ENCODE measurements at places on chromosomes 3 and 15.
A peak's percentile ranks its signal among the peaks of the same experiment; 100 is the strongest.

GRCh38 chr15:85636351-85636750, 158.4 kb downstream of the KLHL25 start:
- DNase-seq = no peak

GRCh38 chr15:72086010-72086697, 31.8 kb downstream of the MYO9A start:
- DNase-seq = no peak

DNA sequence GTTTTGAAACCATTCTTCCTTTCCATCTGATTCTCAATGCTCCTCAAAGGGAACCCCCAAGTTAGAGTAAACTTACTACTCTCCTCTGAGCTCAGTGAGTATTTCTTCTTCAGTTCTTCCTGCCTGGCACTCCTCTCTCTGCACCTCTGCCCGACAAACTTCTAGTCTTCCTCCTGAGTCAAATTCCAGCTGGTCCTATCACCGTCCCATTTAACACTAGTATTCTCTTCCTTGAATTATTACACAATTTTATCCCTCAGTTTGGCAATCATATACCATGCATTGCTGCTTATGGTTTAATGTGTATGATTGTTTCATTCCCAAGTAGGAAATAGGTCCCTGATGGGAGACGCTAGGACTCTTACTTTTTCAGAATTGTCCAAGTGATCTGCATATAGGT, 279.7 kb downstream of the MECOM start:
- DNase-seq = no peak

- DNase-seq = no peak
Measured at GRCh38 chr3:135017003-135017893, 222.2 kb downstream of the EPHB1 start.

DNA sequence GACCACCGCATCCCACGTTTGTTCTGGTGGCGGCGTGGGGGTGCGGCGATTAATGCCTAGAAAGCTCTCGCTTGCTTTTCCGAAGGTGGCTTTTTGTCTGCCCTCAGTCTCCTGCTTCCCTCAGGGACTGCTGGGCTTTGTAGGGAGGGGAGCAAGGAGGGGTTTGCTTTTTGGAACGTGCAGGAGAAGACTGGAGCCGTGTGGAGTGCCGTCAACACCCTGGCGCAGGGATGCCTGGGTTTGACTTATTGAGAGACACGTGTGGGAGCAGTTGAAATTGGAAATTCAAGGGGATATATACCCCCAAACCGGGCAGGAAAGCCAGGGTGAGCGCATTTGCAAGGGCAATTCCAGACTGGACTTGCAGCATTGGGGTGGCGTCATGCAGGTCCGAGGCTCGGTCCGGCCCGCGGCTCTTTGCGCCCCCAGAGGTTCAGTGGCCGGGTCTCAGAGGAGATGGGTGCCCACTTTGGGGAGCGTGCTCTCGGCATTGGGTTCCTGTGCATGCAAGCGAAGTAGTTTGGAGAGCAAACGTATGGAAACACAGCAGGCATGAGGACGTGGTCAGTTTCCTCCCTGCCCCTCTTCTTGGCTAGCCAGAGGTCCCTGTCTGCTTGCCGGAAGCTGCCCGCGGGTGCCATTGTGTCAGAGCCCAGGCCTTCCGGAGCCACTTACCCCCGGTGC, 2.1 kb downstream of the EPHB1 start:
- peak; percentile 45 for DNase-seq

DNA sequence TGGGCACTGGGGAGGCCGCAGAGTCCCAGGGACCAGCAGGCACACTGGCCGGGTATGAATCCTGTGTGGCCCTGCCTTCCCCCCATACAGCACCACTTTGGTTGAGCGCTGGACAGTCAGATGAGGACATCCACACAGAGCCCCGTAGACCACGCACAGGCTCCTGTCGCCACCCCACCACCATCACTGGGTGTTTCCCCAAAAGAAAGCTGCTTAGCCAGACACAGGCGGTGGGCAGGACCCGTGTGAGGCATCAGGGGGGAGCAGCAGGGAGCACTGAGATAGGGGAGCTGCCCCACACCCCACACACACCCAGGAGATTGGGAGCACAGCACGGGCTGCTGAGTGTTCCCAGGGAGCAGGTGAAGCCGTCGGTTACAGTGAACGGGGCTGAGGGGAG, 42.4 kb upstream of the SLC41A3 start:
- no peak for DNase-seq

DNA sequence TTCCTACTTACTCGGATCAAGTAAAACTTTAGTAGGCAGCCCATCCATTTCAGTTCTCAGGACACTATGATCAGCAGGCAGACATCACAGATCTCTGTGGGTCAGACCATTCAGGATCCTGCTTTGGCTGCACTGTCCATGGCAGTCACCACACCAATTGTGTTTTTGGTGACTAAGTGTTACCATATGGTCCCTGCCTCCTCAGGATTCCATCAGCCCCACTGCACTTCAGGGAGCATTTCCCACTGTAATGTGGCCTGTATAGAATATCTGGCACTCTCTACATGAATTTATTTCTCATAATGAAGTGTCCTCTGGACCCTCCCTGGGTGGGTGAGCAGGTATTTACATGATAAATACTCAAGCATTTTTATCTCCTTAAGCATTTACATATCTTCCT, 41.3 kb downstream of the ZNF445 start:
- peak; percentile 13 for DNase-seq

DNA sequence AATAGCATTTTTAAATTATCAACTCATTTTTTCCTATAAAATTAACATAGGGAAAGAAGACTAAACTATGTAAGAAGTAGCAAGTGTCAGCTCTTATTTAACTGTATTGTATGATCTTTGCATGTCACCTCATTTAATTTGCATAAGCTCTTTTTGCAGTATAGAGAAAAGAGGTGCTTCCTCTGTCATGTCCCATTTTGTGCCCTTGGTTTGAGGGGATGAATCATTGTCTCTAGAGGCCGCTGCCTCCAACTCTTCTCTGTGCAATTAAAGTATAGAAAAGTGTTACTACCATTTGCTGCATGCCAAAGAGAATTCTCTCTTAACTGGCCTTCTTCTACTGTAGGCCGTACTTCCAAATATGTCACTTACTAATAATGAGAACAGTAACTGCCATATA, 93.4 kb downstream of the LRRC28 start:
- no peak for DNase-seq

GRCh38 chr15:45662375-45662774, 27.5 kb downstream of the SQOR start:
- peak; percentile 54 for DNase-seq

DNA sequence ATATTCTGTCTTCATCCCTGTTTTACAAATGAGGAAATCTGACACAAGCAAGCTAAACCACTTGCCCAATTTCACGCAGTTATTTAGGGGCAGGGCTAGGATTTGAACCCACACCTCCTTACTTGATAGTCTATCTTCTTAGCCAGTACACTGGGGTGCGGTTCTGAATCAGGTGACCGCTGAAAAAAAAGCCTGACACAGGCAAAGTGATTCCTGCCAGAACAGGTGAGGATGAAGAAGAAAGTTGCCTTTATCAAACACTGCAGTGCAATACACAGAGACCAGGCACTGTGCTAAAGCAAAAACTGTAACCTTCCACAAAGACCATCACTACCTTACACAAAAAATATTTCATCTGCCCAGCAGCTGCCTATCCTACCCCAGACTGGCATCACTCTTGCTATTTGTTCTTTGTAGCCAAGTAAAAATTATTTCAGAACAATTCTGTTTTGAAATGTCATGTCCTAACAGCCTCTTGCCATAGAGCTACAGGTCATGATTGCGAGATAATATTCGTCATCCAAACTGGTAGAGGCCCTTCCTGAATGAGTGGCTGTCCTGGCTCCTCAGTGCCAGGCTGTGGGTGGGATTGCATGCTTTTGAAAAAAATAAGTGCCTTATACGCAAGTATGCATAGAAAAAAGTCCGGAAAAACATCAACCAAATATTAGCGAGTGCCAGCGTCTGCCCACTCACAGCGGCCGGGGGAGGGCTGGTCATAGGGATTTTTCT, 142.3 kb upstream of the TPM1 start:
- DNase-seq = no peak

GRCh38 chr15:44620081-44620480, 43.4 kb downstream of the SPG11 start:
- DNase-seq = no peak
